Vagina (tissue), 2 donors: ENCODE measurements at places on chromosomes 1 and 21.

- no peak for DNase-seq
Measured at GRCh38 chr1:22670352-22670975, 17.4 kb downstream of the C1QB start.

- no peak for DNase-seq
Measured at GRCh38 chr1:3609016-3609768, 2.1 kb downstream of the MEGF6 start.

GRCh38 chr21:37670883-37671282, 245.4 kb downstream of the KCNJ6 start:
- DNase-seq, result no peak

GRCh38 chr1:43348809-43349593, 9.8 kb upstream of the CDC20 start:
- no peak for DNase-seq

DNA sequence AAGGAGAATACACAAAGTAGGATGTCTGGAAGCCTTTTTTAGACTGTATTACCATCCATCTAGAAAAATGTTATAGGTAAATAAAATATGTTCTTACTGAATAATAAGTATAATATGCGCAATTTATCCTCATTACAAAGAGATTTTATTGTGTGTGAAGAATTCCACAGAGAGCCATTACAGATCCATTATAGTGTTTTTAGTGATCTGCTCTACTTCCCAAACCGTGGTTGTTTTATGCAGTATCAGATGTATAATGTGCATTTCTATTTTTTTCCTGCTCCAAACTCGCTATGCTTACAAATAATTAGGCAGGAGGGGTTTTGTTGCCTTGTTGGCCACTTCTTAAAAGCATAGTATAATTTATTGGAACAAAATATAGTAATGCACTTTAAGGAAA, 447.8 kb downstream of the USP25 start:
- DNase-seq, result no peak

- no peak for DNase-seq
Measured at GRCh38 chr21:35991131-35991530, 69.2 kb downstream of the SETD4 start.

DNA sequence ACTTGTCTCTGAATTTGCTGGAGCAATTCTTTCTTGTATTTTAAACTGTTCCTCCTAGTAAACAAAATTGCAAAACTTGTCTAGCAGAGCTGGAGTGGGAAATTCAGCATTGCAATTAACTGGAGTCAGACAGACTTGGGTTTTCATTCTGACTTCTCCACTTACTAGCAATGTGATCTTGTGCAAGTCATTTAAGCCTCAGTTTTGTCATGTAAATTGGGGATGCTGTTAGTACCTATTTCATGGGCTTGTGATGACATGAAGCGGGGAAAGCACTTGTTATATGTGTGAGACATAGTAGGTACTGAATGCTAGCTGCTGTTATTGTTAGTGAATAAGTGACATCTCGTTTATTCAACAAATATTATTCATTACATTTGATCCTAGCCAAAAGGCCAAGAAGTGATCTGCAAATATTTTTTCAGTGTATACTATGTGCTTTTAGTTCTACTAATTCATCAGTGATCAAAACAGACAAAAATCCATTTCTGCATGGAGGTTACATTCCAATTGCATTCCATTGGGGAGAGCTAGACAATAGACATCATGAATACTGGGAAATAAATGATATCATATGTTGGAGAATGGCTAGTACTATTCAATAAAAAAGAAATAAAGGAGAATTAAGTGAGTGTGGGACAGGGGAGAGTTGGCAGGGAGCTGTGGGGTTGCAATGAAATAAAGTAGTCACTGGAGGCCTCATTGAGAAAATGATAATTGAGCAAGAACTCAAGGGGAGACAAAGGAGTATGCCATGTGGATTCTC, 47.1 kb downstream of the CACHD1 start:
- no peak for DNase-seq

DNA sequence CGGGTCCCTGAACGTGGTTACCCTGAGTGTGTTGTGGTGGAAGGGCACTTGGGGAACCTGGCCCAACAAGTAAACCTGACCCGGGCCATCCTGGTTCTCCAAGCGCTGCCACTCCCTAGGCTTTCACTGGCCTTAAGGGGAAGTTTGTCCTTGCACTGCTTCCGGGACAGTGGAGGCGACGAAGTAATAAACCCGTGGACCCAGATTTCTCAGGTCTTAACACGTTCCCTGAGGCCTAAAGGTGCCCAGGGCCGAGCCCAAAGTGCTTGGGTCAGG, 261 bp upstream of the CCDC24 start:
- no peak for DNase-seq

DNA sequence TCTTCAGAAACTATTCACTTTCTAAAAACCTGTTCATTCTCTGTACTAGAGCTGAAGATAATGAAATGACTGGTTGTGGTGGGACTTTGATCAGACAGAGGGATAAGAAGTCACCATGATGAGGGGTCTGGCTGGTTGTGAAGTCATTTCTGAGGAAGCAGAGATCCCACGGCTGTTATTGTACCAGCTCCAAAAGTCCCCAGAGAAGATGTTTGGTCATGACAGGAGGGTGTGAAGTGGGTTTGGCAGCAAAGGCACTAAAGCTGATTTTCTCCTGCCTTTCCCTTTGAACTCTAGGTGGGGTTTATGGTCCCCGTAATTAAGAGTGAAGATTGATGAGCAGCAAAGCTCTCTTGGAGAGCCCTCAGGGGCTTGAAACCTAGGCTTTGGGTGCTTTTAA, 103.1 kb upstream of the CACHD1 start:
- DNase-seq, result no peak

GRCh38 chr1:235324296-235324695, 3.7 kb downstream of the ARID4B start:
- DNase-seq, result no peak

DNA sequence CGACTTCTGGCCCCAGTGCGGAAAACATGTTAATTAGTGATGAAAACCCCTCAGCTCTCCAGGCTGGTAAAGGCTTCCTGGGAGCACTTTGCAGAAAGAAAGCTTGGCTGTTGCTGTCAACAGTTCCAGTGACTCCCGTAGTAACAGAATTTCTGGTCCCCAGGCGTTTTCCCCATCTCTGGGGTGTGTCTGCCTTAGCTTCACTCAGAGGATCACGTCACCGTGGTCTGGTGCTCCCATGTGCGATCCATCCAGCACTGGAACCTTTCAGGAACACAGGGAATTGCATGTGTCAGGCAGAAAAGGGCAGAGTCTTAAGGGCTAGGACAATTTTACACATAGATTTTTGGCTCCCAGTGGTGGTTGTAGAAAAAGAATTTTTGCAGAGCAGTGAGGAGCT, 470.4 kb upstream of the USP24 start:
- no peak for DNase-seq

DNA sequence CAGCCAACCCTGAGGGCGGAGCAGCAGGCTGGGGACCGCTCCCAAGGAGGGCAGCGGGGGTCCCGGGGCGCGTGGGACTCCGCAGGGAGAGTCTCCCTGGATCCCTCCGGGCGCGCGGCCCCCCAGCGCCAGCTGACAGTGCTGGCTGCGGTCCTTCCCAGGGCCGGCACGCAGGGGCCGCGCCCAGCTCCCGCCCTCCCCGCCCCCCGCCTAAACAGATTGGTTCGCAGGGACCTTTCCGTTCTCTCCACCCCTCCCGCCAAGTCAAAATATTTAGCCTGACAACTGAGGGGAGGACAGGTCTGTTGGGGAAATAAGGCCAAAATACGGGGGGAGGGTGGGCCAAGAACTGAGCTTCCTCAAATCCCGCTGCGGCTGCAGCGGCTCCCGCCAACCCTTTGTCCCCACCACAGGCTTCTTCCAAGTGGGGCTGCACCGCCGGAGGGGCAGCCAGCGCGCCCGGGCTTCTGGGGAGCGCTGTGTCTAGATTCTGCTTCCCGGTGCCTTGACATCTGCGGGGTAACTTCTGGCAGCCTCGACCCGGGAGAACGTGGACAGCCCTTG, at the start of gene INSRR:
INSRR (minus strand) TSS at position 159 of the 564 bp plus-strand sequence. CDS start 496 bp downstream, outside the sequence.
- DNase-seq, result no peak

DNA sequence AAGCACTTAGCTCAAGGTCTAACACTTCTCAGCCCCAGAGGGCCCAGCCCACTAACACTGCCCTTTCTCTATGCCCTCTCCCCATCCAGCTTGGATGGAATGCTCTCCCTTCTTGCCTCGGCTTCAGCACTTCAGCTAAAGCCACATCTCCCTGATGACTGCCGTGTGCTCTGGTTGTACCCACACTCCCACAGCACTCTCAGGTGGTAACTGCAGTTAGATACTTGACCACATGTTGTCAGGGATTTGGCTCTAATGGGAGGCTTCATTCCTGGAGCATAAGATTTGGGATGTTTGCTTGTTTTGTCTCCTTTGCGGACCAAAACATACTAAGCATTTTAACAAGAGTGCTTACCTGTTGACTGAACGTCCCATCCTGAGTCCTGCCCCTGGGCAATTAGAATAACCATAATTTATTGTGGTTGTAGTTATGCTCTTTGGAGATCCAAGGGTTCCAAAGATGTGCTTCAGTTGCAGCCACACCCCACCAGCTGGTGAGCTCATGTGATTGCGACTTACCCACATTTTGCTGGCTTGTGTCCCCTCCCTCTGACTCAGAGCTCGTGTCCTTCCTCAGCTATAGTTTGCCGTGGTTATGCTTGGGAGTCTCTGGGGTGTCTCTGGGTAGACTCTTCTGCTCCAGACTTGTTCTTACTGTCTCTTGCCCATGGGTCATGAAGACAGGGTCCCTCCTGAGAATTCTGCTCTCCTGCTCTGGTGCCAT, 7.7 kb upstream of the SLC26A9 start:
- no peak for DNase-seq

GRCh38 chr1:62103846-62104245, 90.8 kb upstream of the L1TD1 start:
- DNase-seq, result no peak

GRCh38 chr1:200530623-200531261, 89.8 kb downstream of the KIF14 start:
- DNase-seq, result no peak

DNA sequence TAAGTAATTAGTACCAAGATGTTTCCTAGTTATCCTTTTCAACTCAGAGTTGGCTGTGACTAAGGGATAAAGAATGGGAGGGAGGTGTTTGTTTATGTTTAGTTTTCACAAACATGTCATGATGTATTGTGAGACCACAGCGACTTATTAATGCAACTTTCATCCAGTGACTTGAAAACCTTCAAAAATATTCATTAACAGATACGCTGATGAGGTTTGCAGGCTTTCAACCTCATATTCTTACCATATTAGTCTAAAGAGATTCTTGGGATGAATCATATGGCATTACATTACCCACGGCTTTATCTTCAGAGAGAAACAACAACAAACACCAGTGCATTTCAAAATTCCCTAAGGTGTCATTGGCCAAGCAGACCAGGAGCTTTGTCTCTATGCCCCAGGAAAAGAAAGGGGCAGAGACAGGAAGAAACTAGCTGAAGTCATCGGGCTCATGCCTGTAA, 36.4 kb downstream of the PALMD start:
- DNase-seq, result no peak

DNA sequence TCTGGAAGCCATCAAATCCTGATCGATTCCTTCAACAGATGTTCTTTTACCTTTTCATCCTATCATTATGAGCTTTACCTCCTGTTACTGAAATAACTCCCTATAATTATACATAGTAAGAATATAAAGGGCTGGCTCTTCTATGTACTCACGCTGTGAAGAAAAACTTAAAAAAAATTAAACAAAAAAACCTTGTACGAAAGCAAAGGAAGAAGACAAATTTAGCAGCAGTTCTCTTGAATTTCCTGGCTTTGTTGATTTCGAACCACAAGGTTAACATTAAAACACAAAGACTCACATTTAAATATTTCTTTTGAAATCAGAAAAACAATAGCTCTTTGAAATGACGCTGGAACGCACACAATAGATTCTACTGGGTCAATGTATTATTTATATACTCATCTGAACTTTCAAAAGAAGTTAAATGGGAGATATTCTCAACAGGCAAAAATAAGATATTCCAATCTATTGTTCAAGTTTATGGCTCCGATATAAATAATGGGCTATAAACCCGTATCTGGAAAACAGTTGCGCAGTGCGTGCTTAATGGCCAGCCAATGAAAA, 13.6 kb upstream of the SPEN start:
- DNase-seq, result no peak

DNA sequence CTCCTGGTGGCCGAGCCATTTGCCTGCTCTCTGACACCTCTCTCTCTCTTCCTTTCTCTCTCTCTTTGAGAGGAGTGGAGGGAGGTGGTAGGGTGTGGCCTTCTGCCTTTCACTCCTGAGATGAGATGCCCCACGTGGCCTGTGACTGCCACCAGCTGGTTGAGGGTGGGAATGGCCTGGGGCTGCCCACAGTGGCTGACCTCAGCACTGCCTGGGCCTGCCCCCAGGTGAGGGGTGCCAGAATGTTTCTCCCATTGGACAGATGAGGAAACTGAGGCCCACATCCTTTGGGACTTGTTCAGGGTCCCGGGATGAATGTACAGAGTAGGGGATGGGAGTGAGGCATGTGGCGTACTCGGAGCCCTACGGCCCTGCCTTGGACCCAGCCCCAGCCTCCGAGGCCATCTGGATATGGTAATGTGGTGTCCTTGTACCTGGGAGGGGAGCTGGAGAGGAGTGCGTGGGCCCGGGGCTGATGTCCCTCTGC, 12.7 kb upstream of the C1orf167 start:
- DNase-seq, result no peak

DNA sequence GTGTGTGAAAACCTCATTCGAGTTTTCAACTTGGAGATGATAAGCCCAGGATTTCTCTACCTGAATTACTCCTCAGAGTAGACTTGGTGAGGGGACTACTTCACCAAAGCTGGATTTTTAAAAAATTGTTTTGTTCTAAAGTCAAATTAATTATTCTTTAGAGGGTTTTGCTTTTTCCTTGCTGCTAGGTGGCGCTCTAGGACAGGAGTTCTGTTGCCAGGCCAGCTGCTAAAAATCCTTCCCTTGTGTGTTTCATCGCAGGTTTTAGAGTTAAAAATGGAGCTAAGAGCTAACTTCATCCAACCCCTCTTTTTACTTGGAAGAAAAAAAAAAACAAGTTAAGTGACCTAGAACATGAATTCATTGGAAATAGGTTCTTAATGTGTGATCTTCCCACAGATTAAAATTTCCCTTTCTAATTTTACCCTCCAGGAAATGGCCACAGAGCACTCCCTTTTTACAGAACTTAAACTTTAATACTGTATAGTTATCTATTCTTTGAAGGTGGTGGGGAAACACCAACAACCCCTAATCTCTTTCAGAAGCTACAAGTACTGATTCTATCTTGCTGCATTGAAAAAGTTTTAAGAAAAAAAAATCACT, 36.7 kb upstream of the FAM163A start:
- DNase-seq, result no peak

DNA sequence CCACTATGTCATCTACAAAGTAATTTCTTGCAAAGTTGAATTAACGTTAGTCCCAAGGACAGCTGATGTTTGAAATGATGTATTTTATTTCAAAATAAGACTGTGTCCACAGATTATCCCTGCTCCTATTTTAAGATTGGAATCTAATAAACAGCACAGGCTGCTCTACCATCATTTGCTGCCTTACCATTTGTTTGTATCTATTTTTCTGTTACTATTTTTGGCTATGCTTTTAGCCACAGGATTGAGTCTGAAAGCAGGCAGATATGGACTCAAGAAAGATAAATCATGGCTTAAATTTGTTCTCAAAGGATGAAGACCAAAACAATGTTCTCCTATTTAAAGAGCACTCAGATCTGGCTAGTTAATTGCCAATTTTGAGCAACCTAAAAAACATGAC, 105.3 kb downstream of the RGS2 start:
- DNase-seq, result no peak
